ENCODE measurements at places on chromosomes 16 and 17. TPM values are rescaled to one million over a fixed set of nuclear protein-coding genes. Genes with fewer than 3 reads are reported as not detected.

- no peak overlapping the region for H3K4me3 ChIP-seq
- no peaks in the 10 kb centered on the region for H3K36me3 ChIP-seq
- DNase-seq: no peak
- H3K4me1 ChIP-seq: no peaks in the 10 kb centered on the region
These were observed 22.9 kb upstream of the PRSS54 start for GRCh38 chr16:58317608-58318152.

The PRR15L gene
- not detected for total RNA-seq

DNA sequence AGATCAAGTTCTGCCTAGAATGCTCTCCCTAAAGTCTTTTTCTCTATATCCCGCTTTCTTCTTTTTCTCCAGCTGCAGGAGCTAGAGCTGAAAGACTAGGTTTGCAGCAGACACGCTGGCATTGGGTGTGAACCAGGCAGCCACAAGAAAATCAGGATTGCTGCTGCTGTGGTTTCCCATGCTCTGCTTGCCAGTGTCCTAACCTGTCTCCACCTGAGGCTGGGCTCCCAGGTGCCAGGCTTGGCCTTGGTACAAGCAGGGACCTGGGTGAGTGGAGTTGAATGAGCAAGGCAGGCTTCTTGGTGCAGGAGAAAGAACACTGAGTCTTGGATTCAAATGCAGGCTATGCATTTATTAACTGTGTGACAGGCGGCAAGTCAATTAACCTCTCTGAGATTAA, 440.3 kb upstream of the MAF start:
- no peaks in the 10 kb centered on the region for H3K36me3 ChIP-seq
- H3K27ac ChIP-seq: no peak overlapping the region
- H3K4me1 ChIP-seq: no peaks in the 10 kb centered on the region

- no peaks in the 10 kb centered on the region for H3K36me3 ChIP-seq
- no peaks in the 10 kb centered on the region for H3K4me1 ChIP-seq
- H3K4me3 ChIP-seq: no peak overlapping the region
- no peak for DNase-seq
These were observed 400.5 kb upstream of the CCL2 start for GRCh38 chr17:33854596-33854995.

The CCDC78 gene
- total RNA-seq: 9.9 TPM
